ENCODE measurements at places on chromosomes 1 and 21. TPM values are rescaled to one million over a fixed set of nuclear protein-coding genes. Genes with fewer than 3 reads are reported as not detected.

B4GALT3 gene
- total RNA-seq: 18.5 TPM

IBA57 gene
- 4.4 TPM for total RNA-seq

OR2M3 gene
- not detected for total RNA-seq

SOAT1 gene
- total RNA-seq: 41.8 TPM

DNA sequence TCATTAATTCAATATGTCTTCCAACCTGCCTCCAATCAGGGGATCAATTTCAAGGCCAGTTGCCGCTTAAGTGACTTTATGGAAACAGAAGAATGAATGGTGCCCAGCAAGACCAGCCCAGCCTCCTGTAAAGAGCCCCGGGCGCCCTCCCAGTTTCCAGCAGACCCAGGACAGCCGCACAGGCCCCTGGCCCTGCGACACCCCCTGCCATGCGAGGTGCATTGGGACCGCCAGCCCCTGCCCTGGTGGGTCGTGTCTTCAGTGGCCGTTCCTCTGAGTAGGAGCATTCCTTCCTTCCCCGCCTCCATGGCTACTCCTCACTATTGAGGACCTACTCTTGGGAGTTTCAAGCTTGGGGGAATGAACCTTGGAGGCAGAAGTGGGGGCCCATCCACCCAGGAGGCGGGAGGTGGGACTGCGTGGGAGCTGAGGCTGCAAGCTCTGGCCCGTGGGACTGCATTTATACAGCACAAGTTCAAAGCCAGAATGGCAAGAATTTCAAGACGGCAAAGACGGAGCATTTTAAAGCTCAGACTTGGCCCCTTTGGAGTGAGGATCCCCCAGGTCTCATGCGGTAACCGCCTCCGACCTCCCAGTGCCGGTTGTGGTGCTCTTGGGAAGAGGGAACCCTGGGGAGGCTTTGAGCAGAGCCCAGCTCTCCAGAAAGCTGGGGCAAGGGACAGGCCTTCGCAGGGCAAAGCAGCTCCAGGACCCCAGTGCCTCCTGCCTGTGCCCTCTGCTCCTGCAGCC lies 73.1 kb upstream of the ACTRT2 start:
- DNase-seq: no peak

DNA sequence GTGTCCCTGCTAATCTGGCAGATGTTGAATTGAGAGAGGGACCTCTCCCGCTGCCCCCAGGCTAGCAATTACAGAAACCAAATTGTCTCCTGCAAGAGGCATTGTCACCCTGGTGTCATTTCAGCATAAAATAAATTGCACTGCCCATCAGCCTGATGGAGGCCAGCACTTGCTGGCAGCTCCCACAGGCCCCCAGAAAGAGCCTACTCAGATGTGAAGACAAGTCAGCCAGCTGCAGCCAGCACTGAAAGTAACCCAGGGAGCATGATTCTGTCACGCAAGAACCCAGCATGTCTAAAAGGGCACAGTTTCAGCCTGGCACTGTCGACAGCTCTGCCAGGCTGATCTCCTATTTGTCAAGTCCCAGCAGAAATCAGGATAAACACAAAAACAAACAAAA lies 110.3 kb upstream of the CTTNBP2NL start:
- DNase-seq: no peak

DNA sequence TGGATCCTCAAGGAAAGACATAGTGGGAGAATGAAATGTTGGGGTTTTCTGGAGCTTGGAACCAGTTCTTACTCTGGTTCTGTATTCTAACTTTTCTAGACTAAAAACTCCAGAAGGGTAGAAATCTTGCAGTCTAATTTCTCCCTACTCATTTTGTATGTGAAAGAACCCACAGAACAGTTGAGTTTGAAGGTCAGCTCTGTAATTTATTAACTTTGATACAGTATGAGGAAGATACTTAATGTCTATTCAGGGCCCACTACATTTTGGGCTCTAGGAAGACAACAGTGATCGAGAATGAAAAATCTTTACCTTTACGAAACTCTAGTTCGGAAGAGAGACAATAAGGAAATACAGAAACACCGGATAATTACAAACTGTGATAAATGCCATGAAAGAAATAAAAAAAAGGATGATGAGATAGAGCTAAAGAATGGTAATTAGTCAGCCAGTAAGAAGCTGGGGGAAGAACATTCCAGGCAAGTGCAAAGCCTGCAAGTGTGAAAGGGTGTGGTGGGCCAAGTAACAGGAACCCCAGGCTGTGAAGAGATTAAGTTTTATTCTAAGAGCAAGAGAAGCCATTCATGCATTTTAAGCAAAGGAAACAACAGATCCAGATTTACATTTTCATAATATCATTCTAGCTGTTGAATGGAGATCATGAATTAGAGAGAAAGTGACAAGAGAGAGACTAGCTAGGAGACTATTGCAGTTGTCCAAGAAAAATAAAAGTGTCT lies 159.9 kb upstream of the HMCN1 start:
- no peak for DNase-seq

- DNase-seq: no peak
Observed at GRCh38 chr1:229326601-229327000, 16.2 kb downstream of the CCSAP start.

- DNase-seq: peak; percentile 22
Observed at GRCh38 chr1:84086189-84086588, 57.9 kb upstream of the PRKACB start.

- no peak for DNase-seq
Observed at GRCh38 chr1:4328402-4329071, 325.9 kb upstream of the AJAP1 start.

DNA sequence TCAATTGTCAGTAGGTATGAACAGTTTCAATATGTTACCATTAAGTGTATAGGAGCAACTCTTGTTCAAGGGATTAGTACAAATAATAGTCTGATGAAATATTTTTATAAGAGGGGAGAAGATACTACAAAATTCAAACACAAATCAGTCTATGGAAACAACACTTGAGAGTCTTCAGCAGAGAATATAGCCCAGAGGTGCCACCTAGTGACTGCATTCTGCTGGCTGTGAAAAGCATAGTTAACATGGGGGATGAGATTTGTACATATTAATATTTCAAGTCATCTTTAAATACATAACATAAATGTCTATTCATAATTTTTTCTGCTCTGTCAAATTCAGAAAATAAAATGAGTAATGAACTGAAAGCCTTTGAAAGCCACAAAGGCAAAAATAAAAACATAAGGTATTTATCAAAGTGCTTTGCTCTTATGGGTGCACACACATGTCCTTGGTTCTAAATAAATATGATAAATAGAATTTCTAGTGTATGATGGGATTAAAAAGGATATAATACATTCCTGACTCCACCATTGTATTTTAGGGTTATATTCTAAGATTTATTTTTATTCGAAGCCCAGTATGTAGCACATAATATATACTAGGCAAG lies 440.9 kb upstream of the ZRANB2 start:
- peak; percentile 45 for DNase-seq

DNA sequence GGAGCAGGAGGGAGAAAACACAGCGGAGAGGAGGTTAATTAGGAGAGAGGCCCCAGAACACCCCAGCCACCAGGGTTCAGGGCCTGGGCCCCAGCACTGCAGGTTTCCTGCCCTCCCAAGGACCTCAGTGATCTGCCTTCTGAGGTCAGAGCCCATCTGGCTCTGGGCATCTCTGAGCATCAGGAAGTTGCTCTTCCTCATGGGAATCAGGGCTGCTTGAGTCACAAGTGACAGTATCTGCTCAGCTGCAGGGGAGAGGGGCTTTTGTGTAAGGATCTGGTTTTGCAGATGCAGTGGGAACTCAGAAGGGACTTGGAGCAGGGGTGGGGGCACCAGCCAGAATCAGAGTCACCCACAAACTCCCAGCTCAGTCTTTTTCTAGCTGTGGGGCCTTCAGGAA lies 472.1 kb downstream of the PTPRU start:
- no peak for DNase-seq

- peak; percentile 59 for DNase-seq
Observed at GRCh38 chr1:33268927-33269610, 12.8 kb downstream of the ZNF362 start.

DNA sequence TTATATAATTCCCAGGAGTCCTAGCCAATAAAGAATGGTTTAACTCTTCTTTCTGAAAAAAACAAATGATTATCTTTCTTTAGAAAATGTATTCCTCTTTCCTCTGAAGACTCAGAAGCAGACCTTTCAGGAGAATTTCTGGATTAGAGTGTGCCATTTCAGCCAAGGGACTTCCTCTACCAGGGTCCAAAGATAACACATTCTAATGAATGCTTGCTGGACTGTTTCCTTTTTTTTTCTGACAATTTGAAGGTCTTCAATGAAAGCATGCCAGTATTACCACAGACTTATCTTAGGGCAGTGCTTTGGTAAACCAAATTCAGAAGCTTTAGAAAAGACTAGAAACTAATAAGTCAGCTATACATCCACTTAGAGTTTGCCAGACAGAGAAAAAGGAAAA lies 80.5 kb downstream of the RERE start:
- no peak for DNase-seq

DNA sequence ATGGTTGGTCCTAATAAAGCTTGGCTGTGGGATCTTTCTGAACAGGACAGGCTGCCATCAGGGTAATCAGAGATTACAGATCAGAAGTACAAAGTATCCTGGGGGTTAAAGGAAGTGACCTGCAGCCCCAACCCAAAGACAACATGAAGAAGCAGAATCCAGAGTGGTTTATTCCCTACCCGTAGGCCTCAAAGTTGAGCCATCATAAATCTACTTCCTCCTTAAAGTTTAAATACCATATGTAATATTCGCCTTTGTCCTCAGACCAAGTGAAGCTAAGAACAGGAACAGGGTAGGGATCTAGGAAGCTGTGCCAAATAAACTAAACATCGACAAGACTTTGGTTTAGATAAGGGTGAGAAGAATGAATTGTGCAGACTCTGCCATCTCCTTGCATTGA lies 15.9 kb upstream of the DHX9 start:
- no peak for DNase-seq

GRCh38 chr1:6603238-6603914 lies 707 bp upstream of the KLHL21 start:
- peak; percentile 95 for DNase-seq

GRCh38 chr1:237235091-237235490 lies 193.1 kb downstream of the RYR2 start:
- no peak for DNase-seq

GRCh38 chr1:59674595-59674994 lies 140.2 kb upstream of the HOOK1 start:
- no peak for DNase-seq

DNA sequence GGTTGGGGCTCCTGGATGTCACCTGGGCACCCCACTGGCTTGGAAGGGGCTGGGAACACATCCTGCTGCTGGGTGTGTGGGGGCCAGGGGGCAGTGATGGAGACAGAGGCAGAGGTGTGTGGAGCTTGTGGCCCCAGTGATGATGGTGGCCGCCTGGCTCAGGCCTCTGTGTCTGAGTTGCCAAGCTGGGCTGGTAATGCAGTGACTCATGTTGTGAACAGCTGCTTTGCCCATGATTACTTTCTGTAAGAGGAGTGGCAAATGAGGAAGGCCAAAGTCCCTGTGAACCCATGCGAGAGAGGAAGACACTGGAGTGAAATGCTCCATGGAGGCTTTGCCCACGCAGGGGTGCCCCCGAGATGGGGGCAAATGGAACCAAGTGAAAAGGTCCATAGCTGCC lies 86.8 kb downstream of the KCNJ6 start:
- DNase-seq: peak; percentile 87

DNA sequence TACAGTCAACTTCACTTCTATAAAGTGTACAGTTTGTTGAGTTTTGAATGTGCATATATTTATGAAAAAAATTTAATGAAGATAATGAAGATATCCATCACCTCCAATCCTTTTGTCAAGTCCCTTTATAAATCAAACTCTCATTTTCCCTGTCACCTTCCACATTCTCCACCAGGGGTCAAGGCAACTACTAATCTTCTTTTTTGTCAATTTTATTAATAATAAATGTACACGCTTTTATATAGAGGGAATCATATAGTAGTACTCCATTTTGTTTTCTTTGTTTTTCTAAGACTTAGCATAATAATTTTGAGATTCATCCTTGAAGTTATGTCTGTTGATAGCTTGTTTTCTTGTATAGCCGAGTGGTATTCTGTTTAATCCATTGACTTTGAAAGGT lies 1594.2 kb upstream of the PRMT6 start:
- no peak for DNase-seq

DNA sequence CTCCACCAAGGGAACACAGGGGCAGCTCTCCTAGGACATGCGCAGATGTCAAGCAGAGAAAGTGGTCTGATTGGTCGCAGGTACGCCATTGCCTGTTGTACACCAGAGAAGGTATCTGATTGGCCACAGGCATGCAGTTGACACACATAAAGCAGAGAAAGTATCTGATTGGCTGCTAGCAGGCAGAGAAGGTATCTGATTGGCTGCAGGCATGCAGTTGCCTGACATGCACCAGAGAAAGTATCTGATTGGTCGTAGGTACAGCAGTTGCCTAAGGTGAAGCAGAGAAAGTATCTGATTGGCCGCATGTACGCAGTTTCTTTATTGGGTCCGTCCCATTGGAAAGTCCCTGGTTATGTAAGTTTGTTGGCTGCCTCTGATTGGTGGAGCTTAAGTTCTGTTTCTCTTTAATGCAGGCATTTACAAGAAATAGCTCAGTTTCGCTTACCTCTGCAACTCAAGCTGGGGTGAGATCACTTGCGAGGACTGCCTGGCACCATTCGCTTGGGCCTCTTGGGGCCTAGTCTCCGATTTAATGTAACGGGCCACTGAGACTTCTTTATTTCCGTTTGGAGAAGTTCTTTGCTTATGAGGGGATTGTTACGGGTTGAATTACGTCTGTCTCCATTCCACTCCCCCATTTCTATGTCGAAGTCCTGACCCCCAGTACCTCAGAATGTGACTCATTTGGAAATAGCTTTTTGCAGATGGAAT lies 74.2 kb downstream of the SIK1 start:
- DNase-seq: no peak

DNA sequence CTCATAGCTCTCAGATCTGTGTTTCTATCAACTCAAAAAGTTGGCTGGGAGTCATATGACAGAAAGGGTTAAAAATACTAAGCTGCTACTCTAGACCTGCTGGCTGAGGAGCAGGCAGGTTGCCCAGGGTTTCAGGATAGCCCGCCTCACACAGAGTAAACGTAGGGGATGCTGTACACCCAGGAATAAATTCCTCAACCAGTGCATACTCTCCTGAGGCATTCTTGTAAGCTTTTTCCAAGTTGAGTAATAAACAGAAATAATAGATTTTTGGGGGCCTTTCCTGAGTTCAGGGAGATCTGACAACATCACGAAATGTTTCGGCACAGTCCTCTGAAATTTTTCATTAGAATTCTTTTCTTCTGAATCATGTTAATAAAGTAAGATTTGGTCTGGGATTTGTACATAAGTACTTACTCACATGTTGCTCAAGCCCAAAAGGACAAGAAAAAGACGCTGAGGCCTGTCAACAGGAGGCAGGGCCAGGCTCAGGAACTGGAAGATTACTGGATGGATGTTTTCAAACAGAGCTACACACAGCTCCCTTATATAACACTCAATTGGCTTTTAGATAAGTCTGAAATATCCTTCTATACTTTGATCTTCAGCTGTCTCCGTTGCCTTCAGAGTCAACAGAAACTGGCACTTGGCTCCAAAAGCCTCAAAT lies 41.0 kb downstream of the TGFBR3 start:
- DNase-seq: peak; percentile 95

Measured in osteoblast (primary cell).